Cardiac muscle cell (in vitro differentiated cells and primary cell): ENCODE measurements at places on chromosomes 1 and 21. TPM values are rescaled to one million over a fixed set of nuclear protein-coding genes. Genes with fewer than 3 reads are reported as not detected.

DNA sequence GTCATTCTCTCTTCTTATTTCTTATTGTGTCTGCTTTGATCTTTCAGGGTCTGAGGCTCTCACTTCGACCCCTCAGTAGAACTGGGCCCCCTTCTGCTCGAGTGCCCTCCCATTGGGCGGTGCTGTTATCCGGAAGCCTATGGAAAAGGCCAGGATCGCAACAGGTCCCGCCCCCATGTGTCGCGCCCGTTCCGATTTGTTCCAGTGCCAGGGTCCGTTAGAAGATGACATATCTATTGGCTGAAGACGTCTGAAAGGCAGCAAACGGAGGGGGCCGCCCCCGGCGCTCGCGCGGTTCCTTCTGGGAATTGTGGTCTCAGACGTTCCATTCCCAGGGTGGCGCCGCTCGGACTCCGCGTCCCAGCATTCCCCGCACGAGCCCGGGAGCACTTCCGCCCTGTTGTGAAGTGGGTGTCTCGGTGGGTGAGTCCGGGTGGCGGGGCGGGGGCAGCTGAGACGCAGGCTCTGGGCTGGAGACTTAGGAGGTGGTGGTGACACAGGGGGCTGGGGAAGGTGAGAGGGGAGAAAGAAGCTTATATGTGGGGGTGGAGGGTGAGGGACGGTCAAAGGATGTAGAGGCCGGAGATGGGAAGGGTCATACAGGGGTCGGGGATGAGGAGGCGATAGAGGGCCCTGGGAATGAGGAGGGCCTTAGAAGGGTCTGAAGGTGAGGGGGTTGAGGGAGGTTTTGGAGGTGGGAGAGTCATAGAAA lies at the start of gene ZSCAN20:
ZSCAN20 (plus strand) TSS at position 377 of the 712 bp plus-strand sequence. CDS start 6,644 bp downstream, outside the sequence.
- DNase-seq = peak; percentile 98

DNA sequence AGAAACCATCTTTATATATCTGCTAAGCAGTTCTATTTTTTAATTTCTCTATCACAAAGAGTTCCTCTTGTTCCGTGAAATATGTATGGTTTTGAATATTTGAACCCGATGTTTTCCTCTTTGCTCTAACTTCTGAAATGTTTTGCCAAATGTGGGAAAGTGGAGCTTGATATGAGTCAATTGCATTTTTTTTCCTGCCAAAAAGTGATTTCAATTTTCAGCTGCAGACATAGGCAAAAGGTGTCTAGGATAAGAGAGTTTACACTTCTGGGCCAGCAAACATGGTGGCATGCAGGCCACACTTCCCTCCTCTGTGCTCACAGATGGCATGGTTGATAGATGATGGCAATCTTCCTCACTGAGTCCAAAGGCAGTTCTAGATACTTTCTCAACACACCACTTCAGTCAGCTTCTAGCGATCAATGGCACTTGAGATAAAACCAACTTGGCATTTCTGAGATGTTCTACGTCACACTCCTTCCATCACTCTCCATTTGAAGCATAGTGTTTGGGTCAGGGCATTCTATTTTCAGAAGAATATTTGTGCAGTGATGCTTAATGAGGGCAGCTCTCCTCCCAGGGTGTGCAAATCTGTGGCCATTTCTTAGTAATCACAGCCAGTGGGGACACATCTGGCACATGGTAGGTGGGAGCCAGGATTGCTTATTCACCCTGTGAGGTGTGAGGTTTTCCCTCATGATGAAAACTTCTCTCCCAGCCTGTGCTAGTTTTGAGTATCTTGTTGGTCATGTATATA lies 54.4 kb upstream of the SCAF4 start:
- no peak for DNase-seq

GRCh38 chr1:9397997-9398526 lies 105.4 kb downstream of the SPSB1 start:
- DNase-seq = no peak

DNA sequence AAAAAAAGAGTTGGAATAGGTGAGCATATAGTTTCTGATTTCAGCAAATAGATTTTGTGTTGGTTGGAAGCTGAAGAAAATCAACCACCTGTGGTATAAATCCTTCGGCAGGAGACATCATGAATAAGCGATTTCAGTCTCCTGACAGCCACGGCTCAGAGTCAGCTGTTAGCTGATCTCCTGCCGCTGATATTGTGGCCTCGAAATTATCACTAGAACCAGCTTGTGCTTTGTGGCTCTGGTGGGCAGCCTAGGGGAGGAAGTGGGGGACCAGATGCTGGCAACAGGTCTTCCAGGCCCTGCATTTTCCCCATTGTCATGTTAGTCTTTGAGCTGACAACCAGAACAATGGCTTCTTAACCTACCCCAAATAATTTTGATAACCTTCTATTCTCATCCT lies 842 bp upstream of the GCSAML start:
- no peak for DNase-seq

DNA sequence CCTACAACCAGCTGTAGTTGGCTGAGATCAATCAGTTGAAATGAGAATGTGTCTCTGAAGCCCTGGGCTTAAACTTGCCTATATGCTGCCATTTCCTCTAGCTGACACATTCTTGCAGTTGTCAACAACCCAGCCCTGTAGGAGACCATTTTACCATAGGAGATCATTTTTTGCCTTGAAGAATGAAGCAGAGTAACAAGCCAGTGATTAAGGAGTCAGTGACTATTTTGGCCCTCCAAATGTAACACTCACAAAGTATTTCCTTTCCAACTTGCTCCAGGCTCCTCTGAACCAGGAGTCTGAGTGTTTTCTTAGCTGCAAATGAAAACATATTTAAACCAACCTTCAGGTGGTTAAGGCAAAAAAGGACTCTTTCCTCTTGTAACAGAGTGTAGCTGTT lies 183.5 kb downstream of the ZZZ3 start:
- no peak for DNase-seq

Gene SLC2A5
- polyA plus RNA-seq = 0.11 TPM in 1 of 2 replicates, not detected in the other

DNA sequence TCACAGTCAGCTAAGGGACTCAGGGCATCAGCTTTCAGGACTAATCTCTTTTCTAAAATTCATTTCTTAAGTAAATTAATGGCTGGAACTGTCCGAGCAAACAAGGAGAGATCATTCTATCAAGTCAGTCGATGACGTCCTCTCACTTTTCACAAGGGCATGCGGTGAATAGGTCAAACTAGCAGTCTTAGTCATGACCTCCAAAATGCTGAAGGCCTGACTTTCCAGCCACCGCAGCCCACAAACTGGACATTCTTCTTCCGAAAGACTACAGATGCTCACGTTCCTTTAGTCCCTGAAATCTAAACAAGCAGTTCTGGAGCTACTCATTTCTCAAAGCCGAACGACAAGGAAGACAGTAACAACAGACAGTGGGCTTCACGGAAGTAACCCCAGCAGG lies 127.9 kb downstream of the TIAM1 start:
- DNase-seq = no peak

Gene ARHGAP29
- 8.1 and 9.7 TPM in 2 replicates for polyA plus RNA-seq

DNA sequence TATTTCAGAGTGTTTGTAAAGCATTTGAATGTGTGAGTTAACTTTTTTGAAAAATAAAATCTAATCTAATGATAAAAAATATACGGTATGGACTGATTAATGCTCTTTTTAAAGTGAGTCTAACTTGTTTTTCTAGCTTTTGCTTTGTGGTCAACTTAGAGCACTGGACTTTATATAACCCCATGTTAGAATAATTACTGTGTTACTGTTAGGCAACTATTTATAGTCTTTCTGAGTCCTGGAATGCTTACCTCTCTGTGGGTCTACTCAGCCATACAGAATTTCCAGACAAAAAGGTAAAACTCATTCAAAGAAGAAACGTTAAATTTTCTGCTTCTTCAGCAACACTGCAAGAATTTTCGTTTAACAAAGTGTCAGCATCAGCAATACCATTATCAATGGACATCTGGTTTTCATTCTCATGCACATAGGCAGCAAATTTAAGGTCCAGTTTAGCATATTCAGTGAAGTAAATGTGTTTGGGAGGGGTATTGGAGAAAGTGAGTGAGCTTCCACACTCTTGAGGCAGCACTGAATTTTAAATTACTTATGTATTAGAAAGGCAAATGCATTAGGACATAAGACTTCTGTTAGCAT lies 664.7 kb upstream of the NEGR1 start:
- no peak for DNase-seq

DNA sequence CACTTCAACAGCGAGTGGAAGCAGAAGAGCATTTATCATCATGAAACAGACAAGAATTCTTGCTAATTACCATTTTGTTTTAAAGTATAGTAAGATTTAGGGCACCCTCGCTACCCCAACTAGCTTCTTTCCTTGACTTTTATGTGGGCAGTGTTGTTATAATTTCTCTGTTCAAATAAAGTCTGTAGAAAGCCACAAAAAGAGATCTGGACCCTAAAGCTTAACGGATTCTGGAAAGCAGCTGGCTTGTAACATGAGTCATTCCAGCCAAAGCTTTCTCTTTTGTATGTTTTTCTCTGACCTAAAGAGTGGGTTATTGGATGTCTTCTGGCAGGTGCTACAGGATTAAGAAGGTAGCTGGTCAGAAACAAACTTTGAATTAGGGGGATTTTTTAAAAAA lies 37.4 kb downstream of the RUNX1 start:
- DNase-seq = no peak

- DNase-seq = no peak
Observed at GRCh38 chr1:109873278-109874175, 37.1 kb upstream of the CSF1 start.

Gene PRMT6
- 46.5 and 50.3 TPM in 2 replicates for polyA plus RNA-seq

Gene GCSAML
- polyA plus RNA-seq = not detected in 2 replicates

Gene XCL2
- 0.35 TPM in 1 of 2 replicates, not detected in the other for polyA plus RNA-seq

- no peak for DNase-seq
Observed at GRCh38 chr1:151986501-151987190, 7.0 kb downstream of the S100A10 start.

DNA sequence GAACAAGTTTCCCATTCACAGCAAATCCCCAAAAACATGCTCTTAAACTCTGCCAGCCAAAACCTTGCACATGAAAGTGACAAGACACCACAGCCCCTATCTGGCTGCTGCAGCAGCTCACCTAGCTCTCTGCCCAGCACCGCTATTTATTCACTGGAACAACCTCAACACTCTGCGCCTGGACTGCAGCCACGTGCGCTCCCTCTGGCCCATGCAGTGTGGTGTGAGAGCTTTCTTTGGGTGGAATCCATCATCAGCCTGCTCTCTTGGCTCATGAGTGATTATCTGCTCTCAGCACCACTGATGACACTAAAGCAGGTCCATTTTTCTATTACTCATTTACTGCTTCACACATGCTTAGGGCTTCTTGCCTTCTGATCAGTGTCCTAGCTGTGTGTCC lies 11.4 kb downstream of the KCNJ6 start:
- no peak for DNase-seq

DNA sequence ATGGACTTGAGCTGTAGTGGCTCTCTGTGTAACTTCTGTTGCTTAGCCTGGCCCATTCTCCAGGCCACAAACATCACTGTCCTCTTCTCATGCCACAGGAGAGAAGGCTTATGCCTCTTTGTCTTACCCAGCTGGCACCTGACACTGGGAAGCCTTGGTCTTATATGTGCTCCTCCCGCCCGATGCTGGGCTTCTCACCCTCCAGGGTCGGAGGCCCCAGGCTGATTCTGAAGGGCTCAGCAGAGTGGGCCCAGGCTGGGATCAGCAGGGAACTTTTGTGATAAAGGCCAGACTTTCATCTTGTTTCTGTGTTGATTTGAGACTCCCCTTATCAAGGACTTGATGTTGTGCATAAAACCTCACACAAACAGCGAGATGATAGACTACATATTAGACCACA lies 29.8 kb downstream of the TRPM2 start:
- DNase-seq = no peak

Gene QSOX1
- polyA plus RNA-seq = 23.2 and 30.7 TPM in 2 replicates

Gene PCSK9
- 2.4 TPM in 1 of 2 replicates, not detected in the other for polyA plus RNA-seq

Gene GJA5
- polyA plus RNA-seq = 12.3 and 21.5 TPM in 2 replicates

DNA sequence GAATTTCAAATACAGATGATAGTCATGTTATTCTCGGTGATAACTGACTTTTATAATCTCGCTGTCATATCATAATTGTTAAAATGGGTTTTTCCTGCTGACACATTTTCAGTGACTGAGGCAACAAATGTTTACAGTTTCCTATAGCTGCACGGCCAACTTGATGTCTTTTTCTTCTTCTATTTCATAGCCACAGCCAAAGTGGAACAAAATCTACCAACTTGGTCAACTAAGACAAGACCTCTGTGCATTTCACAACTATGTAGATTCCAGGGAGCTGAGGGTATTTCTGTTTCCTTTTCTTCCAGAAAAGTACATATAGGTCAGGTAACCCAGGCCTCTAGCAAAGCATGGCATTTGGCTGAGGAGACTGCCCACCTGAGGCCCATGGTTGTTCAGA lies 10.4 kb upstream of the AHCYL1 start:
- no peak for DNase-seq

- DNase-seq = no peak
Observed at GRCh38 chr1:207179036-207179435, 75.0 kb downstream of the C4BPA start.

DNA sequence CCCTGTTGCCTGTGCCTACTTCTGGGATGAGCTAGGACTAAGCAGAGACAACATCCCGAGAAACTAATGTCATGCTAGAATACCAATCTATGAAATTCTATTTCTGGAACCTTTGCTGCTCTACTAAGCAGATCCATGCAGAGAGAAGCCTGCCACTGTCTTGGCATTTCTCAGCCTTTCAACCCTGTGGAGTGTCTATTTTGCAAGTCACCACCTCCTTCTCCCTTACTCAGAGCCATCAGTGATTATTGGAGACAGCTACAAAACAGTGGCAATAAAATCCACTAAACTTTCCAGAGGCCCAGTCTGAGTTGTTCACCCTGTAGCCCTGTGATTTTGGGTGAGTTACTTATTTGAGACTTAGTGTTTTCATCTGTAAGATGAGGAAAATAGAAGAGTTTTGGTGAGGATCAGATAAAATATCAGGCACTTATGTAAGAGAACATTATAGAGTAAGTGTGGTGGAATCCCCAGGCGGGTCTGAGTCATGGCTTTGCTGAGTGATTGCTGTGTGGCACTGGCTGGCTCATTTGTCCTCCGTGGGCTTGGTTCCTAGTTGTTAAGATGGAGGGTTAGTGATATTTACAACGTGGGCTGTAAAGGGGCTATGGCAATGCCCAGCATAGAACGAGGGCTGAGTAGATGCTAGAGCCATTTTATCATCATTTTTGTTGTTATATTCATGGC lies 61.1 kb downstream of the FMN2 start:
- no peak for DNase-seq

Gene TNFSF4
- 1.4 and 2.4 TPM in 2 replicates for polyA plus RNA-seq

DNA sequence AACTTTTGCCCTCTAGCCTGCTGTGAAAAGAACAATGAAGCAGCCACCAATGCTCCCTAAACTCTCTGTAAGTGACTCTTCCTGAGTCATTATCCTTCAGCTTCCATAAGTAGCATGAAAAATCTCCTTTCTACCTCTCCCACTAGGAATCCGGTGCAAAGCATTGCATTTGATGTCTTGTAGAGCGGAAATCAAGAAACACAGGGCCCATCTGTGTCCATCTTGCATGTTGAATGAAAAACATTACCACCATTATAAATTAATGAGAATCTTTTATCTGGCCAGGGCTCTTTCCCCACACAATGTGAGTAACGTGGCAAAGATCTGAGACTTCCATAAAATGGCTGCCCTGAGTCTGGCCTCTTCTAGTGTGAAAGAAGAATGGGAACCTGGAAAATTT lies 324.4 kb downstream of the ADGRL2 start:
- no peak for DNase-seq

DNA sequence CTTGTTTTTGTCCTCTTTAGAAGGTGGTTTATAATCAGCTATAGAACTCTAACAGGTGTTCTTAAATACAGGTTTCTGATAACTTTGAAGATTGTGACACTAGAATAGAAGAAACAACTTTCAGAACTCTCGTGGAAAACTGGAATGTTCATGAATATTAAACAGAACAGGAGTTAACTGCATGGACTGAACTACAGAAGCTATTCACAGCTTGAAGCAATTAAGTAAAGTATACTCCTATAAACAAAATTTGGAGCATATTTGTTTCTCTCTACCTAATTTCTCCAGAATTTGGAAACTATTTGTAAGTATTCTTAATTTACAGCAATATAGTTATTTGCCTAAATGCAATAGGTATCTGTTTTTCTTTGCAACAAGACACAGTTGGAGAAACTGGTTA lies 824.8 kb downstream of the ADGRL2 start:
- no peak for DNase-seq
